BE2C (cell line): ENCODE measurements at places on chromosomes 6 and 20.
A peak's percentile ranks its signal among the peaks of the same experiment; 100 is the strongest.

GRCh38 chr20:34940081-34940481 lies 15.5 kb downstream of the GSS start:
- DNase-seq: no peak

- DNase-seq: peak; percentile 85
Observed at GRCh38 chr6:107657755-107658461, 166.2 kb downstream of the SCML4 start.

DNA sequence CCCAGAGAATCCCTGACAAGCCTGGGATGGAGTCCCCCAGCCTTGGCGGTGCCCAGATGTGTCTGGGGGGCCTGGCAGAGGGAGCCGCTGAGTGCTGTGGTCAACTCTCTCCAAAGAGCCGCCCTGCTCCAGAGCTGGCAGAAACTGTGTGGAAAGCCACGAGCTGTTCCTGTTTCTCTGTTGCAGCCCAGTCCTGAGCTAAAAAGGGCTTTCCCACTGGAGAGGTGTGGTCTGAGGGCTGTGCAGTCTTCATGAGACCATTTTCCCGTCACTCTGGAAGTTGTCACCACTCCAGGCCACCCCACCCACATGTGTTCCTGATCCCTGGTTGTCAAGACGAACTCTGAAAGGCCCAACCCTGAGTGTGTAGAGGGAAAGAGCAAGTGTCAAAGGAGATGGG lies 99.7 kb upstream of the KCNK16 start:
- no peak for DNase-seq

GRCh38 chr20:62754122-62754990 lies 41.9 kb upstream of the MRGBP start:
- no peak for DNase-seq

DNA sequence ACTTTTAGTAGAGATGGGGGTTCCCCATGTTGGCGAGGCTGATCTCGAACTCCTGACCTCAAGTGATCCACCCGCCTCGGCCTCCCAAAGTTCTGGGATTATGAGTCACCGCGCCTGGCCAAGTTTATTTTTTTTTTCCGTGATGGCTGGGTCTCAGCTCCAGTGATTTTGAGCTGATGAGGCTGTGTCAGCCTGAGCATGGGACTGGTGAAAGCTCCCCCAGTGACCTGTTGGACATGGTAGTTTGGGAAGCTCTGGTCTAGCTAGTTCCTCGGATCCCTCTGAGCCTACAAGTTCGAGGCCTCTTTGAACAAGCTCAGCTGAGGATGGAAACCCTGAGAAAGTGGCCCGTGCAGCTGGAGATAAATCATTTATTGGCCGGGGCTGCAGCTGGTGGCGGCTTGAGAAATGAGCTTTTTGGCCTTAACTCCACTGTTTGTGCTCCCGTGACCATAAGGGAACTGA lies 126.8 kb downstream of the SNX5 start:
- no peak for DNase-seq

GRCh38 chr6:15960740-15961634 lies 167.9 kb upstream of the MYLIP start:
- no peak for DNase-seq

- DNase-seq: no peak
Observed at GRCh38 chr6:49151957-49152356, 311.1 kb downstream of the MMUT start.

DNA sequence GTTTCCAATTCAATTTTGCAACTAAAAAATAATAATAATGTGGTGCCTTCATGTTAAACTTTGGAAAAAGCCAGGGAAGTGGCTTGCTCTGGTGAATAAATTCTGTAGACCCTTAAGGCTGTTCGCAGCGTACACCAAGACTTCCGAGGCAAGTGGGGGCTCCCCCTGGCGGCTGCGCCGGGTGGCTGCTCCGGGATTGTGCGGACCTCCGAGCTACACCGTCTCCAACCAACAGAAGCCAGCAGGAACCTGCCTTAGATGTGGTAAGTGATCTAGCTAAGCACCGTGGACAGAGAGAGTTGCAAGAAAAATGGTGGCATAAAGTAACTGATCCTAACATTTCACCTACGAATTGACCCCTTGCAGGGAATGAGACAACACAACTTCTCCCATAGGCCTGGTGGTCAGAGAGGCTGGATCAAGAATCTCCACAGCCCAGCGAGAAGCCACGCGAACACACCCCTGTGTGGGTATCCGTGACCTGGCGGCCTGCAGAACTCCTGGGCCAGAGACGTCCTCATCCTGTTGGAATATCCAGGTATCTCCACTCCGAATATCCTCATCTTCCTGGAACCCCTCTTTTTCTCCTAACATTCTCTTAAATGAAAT lies 69.6 kb downstream of the TBXT start:
- DNase-seq: peak; percentile 81

GRCh38 chr20:58991715-58992114 lies 10.7 kb downstream of the NELFCD start:
- no peak for DNase-seq

GRCh38 chr20:62227977-62228958 lies 8.2 kb upstream of the HRH3 start:
- DNase-seq: no peak

DNA sequence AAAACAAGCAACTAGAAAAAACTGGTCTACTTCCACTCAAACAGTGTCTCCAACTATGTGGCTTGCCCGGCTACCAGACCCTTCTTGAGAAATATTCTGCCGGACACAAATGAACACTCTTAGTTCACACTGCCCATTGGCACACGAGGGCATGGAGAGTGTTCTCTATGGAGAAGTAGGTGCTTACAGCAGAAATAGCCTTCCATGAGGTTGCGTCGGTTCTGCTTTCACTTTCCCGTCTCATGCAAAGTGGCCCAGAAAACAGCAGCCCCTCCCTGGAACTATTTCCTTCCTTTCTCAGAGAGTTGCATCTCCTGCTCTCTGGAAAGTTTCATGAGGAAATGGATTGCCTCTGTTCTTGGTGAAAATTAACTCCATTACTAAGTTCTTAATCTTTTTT lies 9.5 kb upstream of the HLA-DOA start:
- DNase-seq: no peak

DNA sequence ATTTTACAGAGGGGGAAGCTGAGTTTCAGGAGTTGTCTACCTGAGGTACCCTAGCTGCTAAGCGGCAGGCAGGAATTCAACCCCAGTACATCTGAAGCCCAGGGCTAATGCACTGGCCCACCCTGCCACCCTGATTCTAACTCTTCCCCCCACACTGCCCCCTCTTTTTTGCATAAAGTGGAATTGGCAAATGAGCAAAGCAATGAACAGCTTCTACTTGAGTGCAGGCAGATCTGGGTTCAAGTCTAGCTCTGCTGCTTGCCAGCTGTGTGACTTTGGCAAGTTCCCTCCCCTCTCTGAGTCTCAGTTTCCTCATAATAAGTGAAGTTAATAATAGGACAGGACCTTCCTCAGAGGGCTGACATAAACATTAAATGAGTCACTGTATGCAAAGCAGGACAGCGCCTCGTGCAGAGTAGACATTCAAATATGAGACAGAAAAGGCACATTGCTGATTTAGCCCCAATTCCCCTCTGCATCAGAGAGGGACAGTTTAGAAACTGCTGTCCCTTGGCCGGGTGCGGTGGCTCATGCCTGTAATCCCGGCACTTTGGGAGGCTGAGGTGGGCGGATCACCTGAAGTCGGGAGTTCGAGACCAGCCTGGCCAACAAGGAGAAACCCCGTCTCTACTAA lies 4.7 kb downstream of the ADA start:
- DNase-seq: no peak

GRCh38 chr6:75968143-75968542 lies 104.3 kb downstream of the IMPG1 start:
- no peak for DNase-seq

DNA sequence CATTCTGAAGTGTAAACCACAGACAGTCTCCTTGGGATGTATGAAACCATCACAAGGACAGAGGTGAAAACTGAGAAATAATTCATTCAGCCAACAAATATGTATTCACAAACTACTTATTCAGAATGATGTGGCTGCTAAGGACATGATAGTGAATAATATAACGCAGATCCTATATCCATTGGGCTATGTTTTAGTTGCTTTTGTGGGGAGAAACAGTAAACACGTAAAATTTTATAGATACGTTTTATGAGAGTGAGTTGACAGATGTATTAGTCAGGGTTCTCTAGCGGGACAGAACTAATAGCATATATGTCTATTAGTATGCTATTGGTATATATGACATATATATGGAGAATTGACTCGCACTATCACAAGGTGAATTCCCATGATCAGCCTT lies 402.5 kb downstream of the RFPL4B start:
- no peak for DNase-seq

DNA sequence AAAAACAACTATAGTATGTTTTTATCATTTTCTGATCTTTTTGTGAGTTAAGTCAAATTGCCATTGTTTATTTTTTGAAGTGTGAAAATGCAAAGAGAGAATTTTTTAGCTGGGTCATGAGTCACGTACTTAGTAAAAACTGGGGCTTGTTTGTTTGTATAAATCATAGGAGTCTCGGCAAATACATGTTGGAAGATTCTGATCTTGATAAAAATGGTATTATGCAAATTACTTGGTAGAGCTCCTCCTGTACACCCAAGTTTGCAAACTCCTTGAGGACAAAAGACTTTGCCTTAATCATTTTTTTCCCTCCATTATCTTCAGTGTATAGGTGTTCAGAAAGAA lies 25.8 kb downstream of the TBPL1 start:
- no peak for DNase-seq

GRCh38 chr6:88135578-88136114 lies 30.5 kb downstream of the CNR1 start:
- DNase-seq: no peak

DNA sequence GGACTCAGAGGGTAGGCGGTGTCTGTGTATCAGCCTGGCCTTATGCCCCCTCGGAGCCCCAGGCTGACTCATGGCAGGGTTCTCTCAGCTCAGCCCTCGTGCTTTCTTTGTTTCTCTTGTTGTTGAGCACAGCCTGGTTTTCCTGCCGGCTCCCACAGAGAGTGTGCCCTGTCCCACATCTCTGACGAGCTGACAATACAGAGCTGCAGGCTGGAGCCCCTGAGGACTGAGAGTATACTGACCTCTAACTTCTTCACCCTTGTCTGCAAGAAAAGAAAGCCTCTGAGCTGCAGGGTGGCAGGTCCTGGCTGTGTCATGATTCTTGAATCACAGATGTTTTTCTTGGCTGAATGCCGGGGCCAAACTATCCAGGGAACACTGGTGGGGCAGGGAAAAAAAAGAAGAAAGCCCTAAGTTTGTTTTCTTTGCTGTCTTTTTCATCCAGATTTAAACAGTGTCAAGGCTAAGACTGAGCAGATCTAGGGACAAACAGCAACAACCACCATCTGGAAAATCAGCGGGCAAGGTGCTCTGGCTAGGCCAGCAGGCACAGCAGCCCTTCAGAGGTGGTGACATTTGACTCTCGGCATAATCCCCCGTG lies 63.3 kb upstream of the ZNF133 start:
- DNase-seq: peak; percentile 52

DNA sequence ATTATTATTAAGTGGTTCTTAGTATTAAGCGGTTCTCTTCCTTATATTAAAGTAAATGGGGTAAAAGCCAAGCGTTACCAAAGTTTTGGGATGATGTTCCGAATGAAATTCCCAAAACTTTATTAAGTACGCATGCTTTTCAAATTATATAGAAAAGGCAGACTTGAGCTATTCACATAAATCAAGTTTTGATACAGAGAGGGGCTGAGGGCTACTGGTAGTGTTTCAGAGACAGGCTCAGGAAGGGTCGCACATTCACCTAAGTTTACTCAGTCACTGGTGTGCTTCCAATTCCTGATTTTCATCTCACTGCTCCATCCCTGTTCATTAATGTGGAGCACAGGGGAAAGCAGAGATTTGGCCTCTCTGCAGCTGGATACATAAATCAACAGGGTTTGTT lies 652.2 kb downstream of the QKI start:
- no peak for DNase-seq

GRCh38 chr6:110550353-110550752 lies 73.9 kb upstream of the SLC22A16 start:
- no peak for DNase-seq

DNA sequence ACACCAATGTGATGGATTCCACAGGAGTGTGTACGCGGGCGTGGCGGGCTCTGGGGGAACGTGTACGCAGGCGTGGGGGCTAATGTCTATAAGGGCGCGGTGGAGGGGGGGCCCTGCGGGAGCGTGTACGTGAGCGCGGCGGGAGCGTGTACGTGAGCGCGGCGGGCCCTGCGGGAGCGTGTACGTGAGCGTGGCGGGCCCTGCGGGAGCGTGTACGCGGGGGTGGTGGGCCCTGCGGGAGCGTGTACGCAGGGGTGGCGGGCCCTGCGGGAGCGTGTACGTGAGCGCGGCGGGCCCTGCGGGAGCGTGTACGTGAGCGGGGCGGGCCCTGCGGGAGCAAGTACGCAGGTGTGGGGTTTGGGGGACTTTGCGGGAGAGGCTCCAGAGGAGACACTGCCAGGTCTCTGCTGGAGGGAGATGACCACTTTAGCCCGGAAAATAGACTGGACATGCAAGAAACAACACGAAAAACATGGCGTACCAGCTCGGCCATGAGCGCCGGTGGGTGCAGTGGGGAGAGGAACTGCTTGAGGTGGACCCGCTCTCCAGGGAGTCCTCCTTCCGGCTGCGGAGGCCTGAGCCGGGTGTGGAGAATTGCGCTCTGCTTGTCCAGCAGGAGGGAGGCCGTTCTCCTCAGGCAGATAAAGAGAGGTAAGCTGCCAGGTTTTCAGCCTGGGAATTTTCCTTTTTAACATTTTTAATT lies 27.8 kb upstream of the SMOC2 start:
- no peak for DNase-seq
